ENCODE measurements at places on chromosomes 3 and 15.

- no peak for DNase-seq
These were observed 47.2 kb upstream of the GALNT15 start for GRCh38 chr3:16127249-16127648.

DNA sequence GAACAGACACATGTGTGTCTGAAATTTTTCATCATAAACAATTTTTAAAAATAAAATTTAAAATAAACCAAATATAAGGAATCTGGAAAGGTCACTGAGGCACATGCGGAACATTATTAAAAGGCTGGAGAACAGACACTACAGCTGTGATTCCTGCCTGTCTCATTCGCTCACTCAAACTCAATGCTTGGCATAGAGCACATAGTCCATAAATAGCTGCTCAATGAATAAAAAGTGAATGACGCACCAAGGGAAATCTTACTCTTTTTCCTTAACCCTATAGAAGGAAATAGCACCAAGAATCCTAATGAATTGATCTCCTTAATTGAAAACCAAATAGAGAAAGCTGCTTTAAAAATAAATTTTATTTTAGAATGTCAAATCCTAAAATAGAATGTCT is 98.4 kb downstream of the FSIP1 start:
- no peak for DNase-seq

- no peak for DNase-seq
These were observed 114.9 kb downstream of the SV2B start for GRCh38 chr15:91214675-91215590.

DNA sequence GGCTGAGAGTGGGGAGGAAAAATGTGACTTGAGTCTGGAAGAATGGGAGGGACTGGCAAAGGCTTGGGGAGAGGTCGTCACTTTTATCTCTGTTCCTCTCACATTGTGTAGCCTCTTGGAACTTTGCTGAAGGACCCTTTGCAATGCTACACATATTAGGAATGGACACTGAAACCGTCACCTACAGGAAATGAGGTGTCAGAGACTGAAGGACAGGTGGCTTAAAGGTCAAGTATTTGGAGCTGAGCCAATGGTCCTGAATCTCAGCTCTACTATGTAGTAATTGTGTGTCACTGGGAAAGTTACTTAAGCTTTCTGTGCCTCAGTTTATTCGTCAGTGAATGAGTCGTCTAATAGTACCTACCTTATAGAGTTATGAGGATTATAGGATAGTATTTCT is 14.7 kb downstream of the MCTP2 start:
- DNase-seq = no peak

DNA sequence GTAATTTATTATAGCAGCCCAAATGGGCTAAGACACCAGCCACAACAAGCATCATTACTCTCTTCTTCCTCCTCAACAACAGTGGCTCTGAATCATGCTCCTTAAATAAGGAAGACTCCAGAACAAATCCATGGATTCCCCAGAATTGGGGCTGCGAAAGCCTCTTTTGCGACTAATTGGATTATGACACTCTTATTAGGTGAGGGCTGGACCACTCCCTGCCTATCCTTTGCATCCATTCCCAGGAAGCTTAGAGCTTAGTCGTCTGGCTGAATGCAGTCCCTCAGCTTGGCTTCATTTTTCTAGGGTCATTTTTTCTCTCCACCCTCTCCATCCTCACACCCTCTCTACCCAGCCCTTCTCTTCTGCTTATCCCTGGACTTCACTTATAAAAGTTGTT is 227.7 kb downstream of the ZNF621 start:
- no peak for DNase-seq

GRCh38 chr15:90547540-90547939 is 17.8 kb downstream of the CRTC3 start:
- DNase-seq = no peak

GRCh38 chr3:62300617-62301016 is 72.7 kb downstream of the FEZF2 start:
- no peak for DNase-seq

DNA sequence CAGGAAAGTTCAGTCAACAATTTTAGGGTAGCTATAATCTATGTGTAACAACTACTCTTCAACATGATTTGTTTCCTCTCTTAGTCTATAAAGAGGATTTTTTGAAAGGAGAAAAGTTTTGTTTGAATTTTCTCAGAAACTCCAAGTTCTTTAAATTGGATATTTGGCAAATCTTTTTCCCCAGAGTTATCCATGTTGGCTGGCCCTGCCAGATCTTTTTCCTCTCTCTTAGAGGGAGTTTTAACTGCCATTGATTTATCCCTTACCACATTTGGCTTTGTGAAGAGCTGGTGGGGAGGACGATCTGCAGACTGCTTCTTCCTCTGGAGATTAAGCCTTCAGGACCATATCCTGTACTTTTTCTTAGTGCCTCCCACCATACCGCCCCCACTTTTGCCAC is 64.9 kb upstream of the ROPN1 start:
- no peak for DNase-seq

DNA sequence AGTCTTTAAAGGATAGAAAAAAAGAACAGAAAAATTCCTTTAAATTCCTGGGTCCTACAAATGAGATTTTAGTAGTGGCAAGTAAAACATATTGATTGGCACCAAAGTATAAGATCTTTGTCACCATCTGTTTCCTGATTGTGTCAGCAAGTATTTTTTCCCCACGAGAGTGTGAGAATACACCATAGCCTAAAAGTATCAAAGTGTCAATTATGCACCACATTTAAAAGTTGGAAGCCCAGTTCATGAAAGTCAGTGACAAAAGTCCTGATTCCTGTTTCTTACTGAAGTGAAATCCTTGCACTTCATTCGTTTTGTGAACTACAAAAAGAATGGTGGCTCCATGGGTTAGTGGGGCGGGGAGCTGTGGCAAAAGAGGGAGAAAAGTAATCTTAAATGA is 83.8 kb upstream of the DPH6 start:
- no peak for DNase-seq

DNA sequence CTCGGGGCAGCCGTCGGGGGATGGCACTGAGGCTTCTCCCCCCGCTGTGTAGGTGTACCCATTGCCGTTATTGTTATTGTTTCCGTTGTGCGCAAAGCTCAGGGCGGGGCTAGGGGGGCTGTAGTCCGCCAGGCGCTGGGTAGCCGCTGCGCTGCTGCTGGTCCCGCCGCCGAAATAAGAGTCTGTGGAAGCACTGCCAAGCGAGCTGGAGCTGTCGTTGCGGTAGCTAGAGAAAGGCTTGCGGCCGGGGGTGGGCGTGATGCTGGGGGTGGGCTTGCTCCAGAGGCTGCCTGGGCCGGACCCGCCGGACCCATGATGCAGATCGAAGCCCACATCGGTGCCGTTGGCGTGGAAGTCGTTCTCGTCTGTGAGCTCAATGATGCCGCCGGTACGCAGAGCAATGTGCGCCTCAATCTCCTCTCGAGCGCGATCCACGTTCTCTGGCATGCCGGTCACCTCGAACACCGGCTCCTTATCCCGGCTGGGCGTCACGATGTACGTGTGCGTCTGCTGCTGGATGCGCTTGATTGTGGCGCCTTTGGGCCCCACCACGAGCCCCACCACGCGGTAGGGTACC is 1.9 kb downstream of the MEX3B start:
- DNase-seq = no peak

DNA sequence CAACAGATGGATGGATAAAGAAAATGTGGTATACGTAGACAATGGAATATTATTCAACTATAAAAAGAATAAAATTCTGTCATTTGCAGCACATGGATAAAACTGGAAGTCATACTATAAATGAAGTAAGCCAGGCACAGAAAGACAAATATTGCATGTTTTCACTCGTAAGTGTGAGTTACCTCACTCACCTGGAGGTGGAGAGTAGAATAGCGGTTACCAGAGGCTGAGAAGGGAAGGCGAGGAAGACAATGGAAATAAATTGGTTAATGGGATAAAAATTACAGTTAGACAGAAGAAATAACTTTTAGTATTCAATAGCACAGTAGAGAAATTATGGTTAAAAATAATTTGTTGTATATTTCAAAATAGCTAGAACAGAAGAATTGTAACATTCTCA is 141.6 kb downstream of the EFHB start:
- no peak for DNase-seq

- no peak for DNase-seq
These were observed 1.1 kb upstream of the DNAJC13 start for GRCh38 chr3:132416161-132416560.

- DNase-seq = no peak
These were observed 30.1 kb upstream of the ATP8B4 start for GRCh38 chr15:50149090-50149489.

DNA sequence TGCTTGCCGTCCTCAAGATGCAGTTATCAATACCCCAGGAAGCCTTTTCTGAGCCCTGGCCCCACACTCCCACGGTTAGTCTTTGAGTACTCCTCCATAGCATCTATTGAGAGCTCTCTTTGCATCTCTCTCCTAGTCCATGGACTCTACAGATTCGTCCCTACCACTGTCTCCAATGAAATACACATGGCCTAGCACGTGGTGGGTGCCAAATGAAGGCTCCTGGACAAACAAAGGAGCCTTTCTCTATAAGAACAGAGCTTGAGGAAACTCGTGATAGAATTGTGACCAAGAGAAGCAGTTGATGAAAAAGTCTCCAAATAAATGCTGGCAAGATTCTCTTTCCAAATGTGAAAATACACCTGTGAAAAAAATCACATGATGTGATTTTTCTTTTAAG is 166.1 kb downstream of the GABRG3 start:
- no peak for DNase-seq

DNA sequence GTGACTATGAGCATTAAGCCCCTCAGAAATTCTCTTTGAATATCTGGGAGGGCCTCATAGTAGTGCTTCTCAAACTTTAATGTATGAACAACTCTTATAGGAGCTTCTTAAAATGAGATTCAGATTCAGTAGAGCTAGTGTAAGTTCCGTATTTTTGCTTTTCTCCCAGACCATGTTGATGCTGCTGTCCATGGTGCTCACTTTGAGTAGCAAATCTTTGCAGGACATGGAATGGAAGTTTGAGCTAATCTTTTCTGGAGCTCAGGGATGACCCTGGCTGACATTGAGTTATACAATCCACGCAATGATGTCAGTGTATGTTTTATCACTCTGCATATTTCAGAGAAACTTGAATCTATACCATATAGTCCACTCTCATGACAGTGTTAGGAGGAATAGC is 134.2 kb downstream of the OTOL1 start:
- DNase-seq = no peak

DNA sequence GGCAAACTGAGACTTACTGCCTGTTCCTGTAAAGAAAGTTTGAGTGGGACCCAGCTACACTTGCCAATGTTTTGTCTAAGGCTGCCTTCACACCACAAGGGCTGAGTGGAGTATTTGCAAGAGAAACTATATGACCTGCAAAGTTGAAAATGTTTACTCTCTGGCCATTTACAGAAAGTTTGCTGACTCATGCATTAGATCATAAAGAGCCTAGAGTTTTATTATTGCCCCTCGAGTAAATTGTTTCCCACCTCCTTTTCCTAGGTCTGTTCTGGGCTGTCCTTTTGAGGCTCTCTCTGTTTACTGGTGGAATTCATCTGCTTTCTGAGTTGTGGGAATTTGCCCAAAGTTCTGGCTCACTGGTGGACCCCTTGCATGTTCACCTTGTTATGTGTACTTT is 6.7 kb upstream of the PROK2 start:
- DNase-seq = no peak

DNA sequence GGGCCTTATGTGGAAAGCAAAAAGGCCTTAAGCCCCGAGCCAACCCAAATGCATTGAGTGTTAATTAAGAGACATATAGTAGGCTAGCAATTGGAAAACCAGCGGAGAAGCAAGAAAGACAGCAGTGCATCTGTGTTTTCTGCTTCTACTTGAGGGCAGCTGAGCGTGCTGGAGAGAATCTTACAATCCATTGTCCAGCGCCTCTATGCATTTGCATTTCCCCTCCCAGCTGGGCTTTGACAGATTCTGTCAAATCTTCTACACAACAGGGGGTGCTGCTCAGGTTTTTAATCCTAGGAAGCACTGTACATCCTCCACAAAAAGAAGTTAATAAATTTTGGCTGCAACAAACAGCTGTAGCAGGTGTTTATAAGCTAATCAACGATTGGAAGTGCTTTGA is 23.9 kb downstream of the SSR3 start:
- DNase-seq = no peak

DNA sequence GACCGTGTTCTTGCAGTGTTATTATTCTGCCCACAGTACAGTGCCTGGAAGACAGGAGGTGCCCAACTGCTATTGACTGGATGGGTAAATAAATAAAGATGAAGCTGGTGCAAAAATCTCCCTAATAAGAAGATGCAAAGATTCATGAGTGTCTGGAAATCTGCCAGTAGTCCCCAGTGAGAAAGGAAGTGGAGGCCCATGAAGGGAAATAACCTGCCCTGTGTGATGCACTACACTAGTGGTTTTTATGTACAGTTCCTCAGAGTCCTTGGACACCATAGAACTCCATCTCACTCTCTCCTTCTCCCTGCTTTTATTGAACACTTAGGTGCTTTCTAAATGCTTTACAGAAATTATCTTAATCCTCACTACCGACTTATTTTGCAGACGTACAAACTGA is 8.3 kb upstream of the SUCLG2 start:
- DNase-seq = no peak

DNA sequence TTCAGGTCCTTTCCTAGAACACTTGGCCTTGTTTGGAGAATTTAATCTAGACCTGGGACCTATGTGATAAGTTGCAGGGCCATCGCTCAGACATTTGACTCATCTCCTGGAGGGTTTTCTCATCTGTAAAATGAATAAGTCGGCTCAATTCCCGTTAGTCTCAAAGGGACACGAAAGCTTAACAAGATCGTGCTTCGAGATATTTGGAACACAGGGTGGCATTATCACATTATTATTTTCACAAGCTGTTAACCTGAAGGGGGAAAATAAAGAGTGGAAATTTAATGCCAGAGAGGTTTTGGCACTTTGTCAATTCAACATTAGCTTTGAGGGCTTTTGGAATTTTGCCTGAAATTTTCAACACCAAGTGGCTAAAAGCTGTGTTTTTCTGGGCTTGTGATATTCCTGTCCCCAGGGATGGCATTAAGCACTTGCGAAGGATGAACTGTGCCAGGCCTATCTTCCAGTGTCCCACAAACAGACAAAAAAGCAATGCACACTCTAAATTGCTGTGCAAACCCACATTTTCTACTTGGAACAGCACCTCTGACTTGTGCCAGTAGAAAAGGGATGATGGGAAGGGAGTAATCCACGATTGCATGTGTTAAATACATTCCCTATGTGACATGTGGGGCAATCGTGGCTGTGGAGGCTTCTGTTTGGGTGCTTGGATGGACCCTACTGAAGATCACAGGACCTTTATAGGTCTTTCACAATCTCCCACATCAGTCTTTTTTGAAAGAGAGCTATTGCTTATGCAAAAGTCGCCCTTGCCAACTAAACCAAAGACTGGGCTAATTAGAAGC is 478.7 kb downstream of the MFSD1 start:
- DNase-seq = no peak

DNA sequence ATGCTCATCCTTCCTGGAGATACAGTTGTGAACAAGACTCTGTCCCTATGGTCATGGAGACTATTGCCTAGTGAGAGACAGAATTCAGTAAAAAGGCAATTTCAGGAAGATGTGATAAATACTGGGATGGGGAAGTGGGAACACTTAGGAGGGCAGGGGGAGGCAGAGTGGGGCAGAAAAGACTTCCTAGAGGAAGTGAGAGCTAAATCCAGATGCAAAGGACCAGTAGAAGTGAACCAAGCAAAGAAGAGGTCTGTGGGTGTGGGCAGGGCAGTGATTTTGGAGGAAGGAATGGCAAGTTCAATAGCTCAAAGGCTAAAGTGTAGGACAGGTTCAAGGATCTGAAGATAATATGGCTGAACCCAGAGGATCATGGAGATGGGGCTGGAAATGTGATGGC is 68.9 kb downstream of the CD200R1L start:
- DNase-seq = no peak

GRCh38 chr3:117580806-117581205 is 871.2 kb downstream of the TUSC7 start:
- no peak for DNase-seq

GRCh38 chr15:28051955-28052633 is 47.0 kb downstream of the OCA2 start:
- no peak for DNase-seq
